ENCODE measurements at places on chromosomes 7 and 10.

DNA sequence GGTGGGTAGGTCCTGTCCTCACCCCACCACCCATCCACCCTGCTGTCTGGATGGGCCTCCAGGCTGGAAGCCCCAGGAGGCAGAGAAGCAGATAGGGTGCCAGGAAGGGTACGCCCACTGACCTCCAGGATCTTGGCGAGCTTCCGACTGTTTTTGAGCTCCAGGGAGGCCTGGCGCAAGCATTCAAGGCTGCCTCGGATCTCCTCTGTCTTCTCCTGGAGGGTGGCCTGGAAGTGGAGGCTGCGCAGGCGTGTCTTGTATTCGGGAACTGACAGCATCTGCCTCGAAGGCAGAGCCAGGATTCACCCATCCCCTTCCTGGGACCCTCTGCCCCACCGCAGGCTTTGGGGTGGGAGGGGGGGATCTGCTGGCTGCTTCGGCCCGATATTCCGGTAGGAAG lies 48.4 kb downstream of the GRID2IP start:
- DNase-seq, result no peak
- H3K27ac ChIP-seq, result no peak overlapping the region
- no peaks in the 10 kb centered on the region for H3K27me3 ChIP-seq
- peaks cover 4% of the 10 kb centered on the region for H3K4me1 ChIP-seq

GRCh38 chr10:29428486-29428885 lies 139.6 kb downstream of the LYZL1 start:
- no peak overlapping the region for H3K27ac ChIP-seq
- no peak overlapping the region for H3K4me3 ChIP-seq
- no peaks in the 10 kb centered on the region for H3K4me1 ChIP-seq
- DNase-seq, result no peak

DNA sequence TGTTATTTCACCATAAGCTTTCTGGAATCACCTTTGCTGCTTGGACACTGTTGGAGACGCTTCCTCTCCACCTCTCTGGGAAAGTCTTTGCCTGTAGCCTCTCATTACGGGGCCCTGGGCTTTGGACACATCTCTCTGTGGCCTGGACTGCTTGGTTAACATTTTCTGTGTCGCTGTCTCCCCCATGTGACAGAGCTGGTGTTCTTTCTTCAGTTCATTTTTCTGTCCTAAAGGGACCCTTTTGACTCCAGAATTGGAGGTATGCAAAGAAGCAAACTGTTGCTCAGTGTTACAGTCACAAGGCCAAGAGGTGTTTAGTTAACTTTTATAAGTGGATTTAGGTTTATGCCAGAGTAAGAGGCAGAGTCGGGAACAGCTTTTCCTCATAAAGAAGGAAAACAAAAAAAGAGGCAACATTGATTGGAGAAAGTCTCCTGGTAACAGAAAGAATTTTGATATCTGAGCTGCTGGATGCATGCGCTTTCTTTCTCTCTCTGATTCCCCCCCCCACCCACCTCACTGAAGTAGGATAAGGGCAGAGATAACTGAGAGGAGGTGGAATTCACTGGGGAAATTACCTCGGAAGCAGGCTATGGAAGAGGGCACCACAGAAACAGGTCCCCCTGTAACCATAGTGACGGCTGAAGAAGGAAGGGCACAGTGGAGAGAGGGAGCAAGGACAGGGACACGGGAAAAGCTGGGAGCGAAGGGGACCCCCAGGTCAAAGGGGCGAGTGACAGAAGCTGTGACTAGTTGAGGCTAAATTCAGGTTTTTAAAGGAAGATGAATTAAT lies 57.8 kb downstream of the LGI1 start:
- no peaks in the 10 kb centered on the region for H3K36me3 ChIP-seq
- DNase-seq, result no peak
- H3K4me1 ChIP-seq, result peaks cover 6% of the 10 kb centered on the region
- H3K27me3 ChIP-seq, result peaks cover 15% of the 10 kb centered on the region
- H3K27ac ChIP-seq, result no peak overlapping the region

DNA sequence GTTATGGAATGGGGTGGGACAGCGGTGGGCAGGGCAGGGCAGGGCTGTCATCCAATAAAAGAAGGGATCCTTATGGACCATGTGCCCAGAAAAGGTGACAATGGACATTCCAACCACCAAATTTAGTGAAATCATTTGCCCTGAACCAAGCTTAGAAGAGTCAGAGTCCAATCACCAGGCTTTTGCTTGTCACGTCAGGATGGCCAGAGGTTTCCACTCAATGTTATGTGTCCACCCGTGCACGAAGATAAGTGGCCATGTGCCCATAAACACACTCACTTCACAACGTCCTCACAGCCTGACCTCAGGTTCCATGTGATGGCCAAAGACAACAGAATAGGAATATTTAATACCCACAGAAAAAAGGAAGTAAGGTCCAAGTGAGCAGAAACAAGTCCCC lies 36.6 kb upstream of the PLPP4 start:
- no peak for DNase-seq
- H3K4me3 ChIP-seq, result no peak overlapping the region
- no peaks in the 10 kb centered on the region for H3K4me1 ChIP-seq
- H3K27me3 ChIP-seq, result peaks cover 7% of the 10 kb centered on the region

GRCh38 chr7:150631084-150631826 lies 930 bp downstream of the GIMAP6 start:
- DNase-seq, result no peak
- no peaks in the 10 kb centered on the region for H3K4me1 ChIP-seq
- no peaks in the 10 kb centered on the region for H3K36me3 ChIP-seq
- no peak overlapping the region for H3K27ac ChIP-seq
- no peak overlapping the region for H3K4me3 ChIP-seq
- H3K27me3 ChIP-seq, result no peaks in the 10 kb centered on the region

Measured in Panc1 (cell line).